GM20000 (cell line): ENCODE measurements at places on chromosomes 6 and 20.
A peak's percentile ranks its signal among the peaks of the same experiment; 100 is the strongest.

- peak; percentile 53 for DNase-seq
Measured at GRCh38 chr6:7615611-7616383, 25.8 kb downstream of the SNRNP48 start.

- no peak for DNase-seq
Measured at GRCh38 chr6:145823328-145823944, 8.8 kb upstream of the FBXO30 start.

DNA sequence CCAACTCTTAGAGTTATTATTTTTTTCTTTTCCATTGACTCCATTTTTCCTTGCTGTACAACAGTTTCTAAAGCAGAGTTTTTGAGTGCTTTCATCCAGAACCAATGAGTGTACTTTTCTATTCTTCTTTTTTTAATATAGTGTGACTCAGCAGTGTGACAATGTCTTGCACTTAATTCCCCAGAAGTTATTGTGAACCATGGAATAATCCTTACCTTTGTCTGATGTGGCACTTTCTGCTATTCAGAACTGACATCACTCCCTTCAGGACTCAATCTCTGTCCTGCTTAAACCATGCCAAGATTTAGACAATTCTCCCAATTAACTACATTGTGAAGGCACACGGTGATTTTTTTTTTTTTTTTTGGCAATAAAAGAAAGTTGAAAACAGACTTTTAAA, 41.5 kb downstream of the GRIK2 start:
- DNase-seq, result no peak

GRCh38 chr6:2797564-2798031, 32.4 kb downstream of the WRNIP1 start:
- DNase-seq, result no peak

DNA sequence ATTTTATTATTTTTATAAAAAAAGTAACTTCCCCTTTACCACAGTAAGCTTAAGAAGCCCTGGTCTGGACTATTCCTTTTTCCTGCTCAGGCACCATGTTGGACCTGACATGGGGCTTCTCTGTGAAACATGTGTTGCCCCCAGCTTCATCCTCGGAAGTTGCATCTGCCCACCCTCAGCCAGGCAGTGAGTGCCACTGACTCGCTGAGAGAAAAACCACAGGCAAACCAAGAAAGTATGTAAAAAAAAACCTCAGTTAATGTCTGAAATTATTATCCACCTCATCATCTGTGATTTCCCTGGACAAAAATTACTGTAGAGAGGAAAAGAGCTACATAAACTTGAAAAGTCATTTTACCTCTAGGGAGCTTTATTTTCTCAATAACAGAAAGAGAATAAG, 109.9 kb upstream of the MCHR2 start:
- DNase-seq, result no peak

DNA sequence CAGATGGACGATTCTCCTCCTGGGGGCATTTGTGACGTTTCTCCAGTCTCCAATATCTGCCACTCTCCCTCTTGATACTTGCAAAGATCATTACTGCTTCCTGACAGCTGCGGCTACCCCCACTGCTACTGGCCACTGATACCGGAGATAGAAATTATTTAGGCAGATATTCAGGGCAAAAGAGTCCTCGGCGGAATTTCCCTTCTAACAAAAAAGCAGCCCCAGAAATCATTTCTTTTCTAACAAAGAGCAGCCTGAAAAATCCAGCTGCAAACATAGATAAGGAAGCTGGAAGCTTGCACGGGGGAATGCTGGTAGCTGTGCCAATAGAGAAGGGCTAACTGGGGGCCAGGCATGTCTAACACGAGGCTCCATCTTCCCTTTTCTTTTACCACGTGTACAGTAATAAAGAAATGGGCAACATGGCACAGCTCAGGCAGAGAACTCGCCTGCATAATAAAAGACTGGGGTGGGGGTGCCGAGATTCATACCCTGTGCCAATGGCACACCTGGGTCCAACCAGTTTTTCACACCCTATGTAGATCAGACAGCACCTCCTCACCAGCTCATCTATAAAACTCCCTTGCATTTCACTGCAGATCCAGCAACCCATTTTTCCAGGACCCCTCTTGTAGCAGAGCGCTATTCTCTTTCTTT, 6.1 kb downstream of the TP53RK start:
- no peak for DNase-seq

DNA sequence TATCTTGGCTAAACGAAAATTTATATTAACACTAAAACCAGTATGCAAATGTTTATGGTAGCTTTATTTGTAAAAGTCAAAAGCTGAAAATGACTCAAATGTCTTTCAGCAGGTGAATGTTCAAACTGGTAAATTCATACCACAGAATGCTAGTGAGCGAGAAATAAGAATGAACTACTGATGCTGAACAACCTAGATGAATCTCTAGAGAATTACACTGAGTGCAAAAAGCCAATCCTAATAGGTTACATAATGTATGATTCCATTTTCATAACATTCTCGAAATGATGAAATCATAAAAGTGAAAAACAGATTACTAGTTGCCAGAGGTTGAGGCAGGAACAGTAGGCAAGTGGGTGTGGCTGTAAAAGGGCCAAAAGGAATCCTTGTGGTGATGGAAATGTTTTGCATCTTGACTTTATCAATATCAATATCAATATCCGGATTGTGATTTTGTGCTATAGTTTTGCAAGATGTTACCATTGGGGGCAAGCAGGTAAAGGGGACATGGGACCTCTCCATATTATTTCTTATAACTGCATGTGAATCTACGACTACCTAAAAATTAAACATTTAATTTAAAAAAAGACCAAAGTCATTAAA, 26.1 kb downstream of the ZNF311 start:
- peak; percentile 45 for DNase-seq

DNA sequence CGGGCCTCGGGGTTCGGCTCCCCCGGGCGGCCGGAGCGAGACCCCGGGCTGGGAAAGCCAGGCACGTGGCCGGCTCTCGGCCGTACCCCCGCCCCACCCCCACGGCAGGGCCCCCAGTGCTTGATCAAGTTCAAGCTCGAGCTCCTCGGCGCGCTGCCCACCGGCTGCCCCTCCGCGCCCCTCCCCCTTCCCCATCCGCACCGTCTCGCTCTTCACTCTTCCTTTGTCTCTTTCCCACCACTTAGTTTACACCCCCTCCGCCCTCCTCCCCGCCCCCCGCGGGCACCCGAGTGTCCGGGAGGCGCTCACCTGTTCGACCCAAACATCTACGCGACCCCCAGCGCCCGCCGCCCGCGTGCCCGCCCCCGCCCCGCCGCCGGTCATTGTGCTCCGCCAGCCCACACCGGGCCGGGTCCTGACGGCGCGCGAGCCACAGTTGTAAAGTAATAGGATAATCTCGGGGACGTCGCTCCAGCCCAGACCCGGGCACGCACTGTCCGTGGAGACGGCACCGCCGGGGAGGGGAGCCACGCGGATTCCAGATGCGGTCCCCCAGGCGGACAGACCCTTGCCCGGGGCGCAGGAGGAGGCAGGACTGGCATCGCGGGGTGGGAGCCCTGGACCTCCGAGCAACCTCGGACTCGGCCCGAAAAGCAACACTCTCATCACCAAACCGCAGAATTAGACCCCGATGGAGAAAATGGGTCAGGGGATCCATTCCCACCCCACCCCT, 100.7 kb downstream of the NOL4L start:
- DNase-seq, result peak; percentile 58

GRCh38 chr6:18264923-18265377, 620 bp upstream of the DEK start:
- DNase-seq, result no peak

- DNase-seq, result no peak
Measured at GRCh38 chr20:41392871-41393704, 26.5 kb upstream of the EMILIN3 start.

GRCh38 chr6:7267071-7267465, 45.9 kb downstream of the SSR1 start:
- DNase-seq, result no peak

- DNase-seq, result no peak
Measured at GRCh38 chr6:34672657-34673043, 23.9 kb downstream of the ILRUN start.

GRCh38 chr6:46102123-46102522, 27.7 kb upstream of the ENPP4 start:
- no peak for DNase-seq

DNA sequence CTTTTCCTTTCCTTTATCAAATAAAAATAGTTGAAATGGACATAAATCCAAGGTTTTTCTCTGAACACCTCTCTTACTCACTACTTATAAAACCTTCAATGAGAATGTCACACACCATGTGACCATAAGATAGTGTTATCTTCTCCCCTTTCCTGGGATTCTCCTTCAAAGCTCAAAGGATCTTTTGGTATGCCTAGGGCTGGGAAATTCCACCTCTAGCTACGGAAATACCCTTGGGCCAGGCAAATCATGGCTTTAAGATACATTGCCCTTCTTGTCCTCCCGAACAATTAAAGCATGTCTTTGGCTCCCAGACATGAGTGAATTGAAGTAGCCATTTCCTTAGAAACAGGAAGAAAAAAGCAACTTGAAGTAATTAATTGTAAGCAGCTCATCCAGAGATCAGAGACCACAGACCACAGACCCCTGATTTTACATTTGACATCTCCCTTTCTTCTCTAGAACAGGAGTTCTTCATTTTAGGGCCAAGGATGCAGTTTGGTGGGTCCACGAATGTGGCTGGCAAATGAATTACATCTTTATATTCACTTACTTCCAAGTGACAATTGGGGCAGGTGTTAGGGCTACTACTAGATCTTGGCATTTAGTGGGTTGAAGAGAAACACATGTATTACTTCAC, 4.1 kb downstream of the PLCB4 start:
- no peak for DNase-seq

DNA sequence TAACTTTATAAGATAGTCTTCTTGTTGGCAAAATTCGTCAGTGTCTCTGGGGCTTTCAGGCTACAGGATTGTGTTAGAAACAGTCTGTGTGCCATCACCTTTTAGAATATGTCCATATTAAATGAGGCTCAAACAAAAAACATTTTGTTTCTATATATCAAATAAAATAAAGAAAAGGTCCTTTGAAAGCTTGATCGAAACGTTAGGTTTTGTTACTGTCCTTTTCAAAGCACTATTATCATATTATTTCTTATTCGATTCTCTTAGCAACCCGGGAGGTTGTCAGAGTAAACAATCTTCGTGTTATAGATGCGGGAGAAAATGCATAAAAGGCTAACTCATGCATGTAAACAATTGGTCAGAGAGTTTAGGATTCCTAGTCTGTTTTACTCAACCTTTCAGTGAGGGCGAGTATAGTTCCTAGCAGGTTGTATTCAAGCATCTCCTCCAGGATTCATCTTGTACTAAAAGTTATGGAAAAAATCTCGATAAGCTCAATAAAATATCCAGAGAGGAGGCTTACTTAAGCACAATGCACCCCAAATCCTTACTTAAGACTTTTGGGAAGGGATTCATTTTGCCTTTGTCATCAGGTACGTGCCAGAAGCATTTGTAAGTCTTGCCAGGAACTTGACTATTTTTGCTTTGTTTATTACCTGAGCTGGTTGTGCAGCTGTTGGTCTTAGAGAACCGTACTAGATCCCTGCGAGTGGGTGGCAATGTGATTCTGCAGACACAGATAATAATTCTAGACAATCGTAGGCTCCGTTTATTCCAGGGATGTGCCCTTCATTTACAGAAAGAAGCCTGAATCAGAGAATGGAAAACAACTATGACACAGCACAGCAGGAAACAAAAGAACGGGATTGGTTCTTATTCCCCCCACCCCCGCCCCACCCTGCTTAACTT, 159.6 kb upstream of the ZNF217 start:
- DNase-seq, result no peak

DNA sequence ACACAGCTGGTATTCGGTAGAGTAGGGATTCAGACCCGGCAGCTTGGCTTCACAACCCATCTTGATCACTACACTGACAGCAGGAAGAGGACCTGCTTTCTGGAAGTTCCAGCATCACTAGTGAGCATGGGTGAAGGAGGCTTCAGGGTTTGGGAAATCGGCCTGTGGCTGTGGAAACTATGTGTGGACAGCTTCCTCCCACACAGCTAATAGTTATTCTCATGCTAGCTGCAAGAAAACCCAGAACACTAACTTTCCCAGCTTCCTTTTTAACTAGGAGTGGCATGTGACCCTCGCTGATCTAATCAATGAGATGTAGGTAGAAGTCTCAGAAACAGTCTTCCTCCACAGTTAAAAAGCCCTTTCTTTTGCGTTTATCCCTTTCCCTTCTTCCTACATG, 36.3 kb upstream of the SIRPA start:
- DNase-seq, result no peak

DNA sequence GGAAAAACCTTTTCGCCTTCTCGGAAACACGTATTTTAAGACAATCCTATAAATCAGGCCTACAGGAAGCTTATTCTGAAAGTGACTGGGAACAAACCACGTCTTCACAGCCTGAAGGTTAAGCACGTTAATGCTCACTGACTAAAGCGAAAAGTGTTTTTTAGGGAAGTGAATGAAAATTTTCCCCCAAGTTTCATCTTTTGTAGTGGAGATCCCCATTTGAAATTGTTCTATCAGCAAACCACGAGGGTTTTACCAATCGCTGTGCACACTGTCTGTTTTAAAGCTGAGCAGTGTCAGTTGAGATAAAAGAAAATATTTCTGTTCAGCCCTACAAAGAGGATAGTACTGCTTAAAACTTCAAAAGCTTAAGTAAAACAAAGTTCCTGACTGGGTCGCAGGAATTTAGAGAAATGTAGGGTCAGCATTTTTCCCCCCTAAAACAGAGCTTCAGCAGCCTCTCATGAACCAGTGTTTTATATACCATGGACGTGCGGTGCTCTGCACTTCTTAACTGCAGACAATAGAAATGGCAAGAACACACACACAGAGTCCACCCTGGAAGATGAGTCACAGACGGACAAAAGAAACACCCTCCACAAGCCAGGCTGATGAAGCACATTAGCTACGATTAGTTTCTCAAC, 34.9 kb downstream of the SLC22A23 start:
- DNase-seq, result no peak

GRCh38 chr20:33081411-33082154, 2.1 kb downstream of the BPIFB4 start:
- DNase-seq, result no peak

GRCh38 chr6:121523628-121524027, 88.2 kb downstream of the GJA1 start:
- no peak for DNase-seq

GRCh38 chr6:25041485-25042035, 105.8 kb upstream of the RIPOR2 start:
- DNase-seq, result no peak

DNA sequence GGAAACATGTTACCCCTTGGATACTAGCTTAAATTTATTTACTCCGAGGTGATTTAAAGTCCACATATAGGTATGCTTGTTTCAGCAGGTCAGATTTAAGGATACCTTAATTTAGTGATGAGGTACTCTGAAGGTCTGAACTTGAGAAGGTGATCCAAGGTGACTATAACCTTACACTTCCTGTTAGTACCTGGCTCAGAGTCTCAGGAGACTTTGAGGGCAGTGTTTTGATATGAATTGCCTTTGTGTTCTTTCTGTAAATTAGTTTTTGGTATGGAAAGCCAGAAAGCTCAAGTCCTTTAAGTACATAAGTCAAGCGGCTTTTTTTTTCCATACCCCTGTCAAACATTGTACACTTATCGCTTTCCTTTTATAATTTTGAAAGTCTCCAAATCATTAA, 489.0 kb downstream of the CDKAL1 start:
- DNase-seq, result no peak

DNA sequence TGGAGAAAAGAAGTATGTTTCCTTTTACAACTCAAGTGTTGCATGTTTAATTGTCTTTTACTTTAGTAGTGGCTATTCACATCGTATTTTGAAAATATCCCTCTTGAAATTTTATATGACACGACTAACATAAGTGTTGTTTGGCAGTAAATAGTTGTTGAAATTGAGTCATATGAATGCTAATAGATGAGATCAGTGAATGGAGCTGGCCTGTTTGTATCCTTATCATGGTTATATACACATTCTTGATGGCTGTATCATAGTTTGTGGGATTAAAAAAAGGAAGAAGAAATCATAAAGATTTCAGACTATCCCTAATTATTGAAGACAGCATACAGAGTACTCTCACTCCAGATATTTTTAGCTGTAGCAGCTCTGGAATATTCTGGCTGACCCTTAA, 8.2 kb upstream of the RAE1 start:
- DNase-seq, result no peak
